SW 1271 (cell line): ENCODE measurements at places on chromosomes 2 and 18.

- DNase-seq = no peak
These were observed 2.9 kb upstream of the ITGB6 start for GRCh38 chr2:160203007-160203406.

DNA sequence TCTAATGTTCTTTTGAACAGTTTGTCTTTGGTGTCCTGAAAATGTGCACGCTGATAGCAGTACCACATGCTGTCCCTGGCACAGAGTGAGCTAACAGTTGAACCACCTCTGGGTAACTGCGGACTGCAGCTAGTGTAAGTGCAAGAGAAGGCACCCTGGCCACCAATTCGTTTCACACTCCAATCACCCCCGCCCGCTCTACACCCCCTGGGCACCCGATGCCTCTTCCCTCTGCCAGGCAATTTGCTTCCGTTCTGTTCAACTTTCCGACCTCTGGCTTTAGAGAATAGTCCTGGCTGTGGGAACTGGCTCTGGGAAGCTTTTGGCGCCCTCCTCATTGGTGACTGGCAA is 1.4 kb downstream of the DOCK10 start:
- no peak for DNase-seq

- DNase-seq = no peak
These were observed 267.6 kb upstream of the CYP26B1 start for GRCh38 chr2:72415241-72415661.

DNA sequence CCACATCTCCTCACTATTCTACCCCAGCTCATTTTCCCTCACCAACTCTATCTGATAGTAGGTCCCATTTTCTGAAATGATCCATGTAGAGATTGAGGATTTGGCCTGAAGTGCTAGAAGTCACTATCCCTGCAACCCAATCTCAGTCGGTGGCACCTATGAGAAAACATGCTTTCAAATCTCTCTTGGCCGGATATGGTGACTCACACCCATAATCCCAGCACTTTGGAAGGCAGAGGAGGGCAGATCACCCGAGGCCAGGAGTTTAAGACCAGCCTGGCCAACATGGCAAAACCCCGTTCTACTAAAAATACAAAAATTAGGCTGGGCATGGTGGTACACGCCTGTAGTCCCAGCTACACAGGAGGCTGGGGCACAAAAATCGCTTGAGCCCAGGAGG is 19.1 kb upstream of the MARCHF4 start:
- no peak for DNase-seq

- no peak for DNase-seq
These were observed 77.3 kb upstream of the CTLA4 start for GRCh38 chr2:203790134-203790852.

GRCh38 chr2:119713819-119714490 is 35.0 kb downstream of the TMEM177 start:
- DNase-seq = no peak

DNA sequence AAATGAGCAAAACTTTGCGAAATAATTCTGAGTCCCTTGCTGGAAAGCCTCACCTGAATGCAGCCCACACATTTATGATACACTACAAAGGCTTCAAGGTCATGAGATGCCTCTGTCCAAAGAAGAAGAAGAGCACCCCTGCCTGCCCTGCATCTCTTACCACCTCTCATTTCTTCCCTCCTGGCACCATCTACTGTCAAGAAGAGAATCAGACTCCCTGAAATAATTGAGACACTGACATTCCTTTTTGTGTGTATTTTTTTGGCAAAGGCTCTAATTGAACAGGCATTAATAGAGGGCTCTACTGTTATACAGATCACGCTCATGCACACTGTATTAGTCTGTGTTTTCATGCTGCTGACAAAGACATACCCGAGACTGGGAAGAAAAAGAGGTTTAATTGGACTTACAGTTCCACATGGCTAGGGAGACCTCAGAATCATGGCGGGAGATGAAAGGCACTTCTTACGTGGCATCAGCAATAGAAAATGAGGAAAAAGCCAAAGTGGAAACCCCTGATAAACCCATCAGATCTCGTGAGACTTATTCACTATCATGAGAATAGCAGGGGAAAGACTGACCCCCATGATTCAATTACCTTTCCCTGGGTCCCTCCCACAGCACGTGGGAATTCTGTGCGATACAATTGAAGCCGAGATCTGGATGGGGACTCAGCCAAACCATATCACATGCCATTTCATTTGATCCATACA is 176.3 kb downstream of the ALPK2 start:
- no peak for DNase-seq

- no peak for DNase-seq
These were observed 218.5 kb downstream of the LDLRAD4 start for GRCh38 chr18:13437034-13437433.

GRCh38 chr2:237497009-237497837 is 10.2 kb downstream of the MLPH start:
- DNase-seq = no peak

DNA sequence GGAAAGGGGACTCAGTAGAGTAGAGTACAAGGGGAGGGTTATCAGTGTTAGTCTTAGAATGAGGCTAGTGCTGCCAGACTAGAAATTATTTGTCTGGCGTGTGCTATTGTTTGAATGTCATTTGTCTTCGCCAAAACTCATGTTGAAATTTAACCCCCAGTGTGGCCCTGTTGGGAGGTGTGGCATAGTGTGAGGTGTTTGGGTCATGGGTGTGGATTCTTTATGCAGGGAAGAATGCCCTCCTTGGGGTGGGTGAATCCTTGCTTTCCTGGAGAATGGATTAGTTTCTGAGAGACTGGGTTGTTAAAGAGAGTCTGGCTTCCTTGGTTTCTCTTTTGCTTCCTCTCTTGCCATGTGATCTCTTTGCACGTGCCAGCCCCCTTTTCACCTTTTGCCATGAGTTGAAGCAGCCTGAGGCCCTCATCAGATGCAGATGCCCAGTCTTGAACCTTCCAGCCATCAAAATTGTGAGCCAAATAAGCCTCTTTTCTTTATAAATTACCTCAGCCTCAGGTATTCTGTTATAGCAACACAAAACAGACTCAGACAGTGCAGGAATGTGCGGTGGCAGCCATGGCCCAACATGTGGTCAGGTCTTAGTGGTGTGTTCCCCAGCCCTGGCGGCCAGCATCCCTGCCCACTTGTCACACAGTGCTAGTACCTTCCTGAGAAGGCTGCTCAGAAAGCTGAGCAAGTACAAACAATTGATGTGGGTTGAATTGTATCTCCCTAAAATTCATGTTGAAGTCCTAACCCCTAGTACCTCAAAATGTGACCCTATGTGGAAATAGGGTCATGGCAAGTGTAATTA is 48.4 kb upstream of the NAB1 start:
- DNase-seq = no peak

DNA sequence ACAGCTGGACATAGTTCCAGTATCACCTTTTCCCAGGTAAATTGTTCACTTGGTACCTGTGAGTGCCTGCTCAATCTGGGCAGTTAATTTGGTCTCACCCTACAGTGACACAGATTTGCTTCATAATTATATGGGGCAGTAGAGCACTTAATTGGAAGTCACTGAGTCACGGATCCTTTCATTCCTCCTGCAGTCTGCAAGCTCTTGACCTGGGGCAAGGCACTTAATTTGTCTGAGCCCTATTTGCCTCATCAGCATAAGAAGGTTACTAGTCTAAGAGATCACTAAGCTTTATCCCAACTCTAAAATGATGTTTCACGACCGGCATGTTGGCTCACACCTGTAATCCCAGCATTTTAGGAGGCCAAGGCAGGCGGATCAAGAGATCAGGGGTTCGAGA is 8.9 kb downstream of the FBXO36 start:
- DNase-seq = no peak

GRCh38 chr2:16656784-16657391 is 8.7 kb downstream of the CYRIA start:
- no peak for DNase-seq

DNA sequence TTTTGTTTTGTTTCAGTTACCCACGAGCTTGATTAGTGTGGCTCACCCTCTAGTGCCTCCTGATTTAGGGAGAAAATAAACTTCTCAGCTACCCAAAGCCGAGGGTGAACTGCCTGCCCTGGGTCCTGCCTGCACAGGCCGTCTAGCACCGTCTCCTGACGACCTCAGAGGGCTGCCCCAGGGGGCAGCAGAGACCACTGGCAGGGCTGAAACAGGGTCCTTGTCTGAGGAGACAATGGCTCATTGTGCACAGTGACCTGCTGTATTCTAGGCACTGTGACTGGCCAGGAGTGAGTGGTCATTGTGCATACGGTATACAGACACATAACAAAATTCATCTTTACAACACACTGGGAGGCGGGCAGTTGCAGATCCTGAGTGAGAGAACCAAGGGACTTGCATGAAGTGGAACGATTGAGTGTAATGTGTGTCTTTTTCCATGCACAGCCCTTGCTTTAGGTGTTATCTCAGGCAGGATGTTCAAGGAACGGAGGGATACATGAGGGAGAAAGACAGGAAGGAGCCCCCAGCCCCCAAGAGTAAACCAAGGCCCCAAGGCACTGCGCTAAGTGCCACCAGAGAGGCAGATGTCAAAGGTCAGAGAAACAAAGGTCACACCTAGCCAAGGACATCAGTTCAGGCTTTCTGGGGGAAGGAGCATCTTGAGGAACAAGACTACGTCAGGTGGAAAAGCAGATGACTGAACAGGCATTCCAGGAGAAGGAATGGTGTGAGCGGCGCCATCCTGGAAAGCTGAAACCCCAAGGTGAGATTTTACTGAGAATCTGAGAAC is 421.3 kb downstream of the LPIN1 start:
- no peak for DNase-seq

- DNase-seq = no peak
These were observed 108.1 kb downstream of the LYPD6 start for GRCh38 chr2:149438330-149438960.

GRCh38 chr2:61262699-61263098 is 100.7 kb downstream of the C2orf74 start:
- DNase-seq = no peak

DNA sequence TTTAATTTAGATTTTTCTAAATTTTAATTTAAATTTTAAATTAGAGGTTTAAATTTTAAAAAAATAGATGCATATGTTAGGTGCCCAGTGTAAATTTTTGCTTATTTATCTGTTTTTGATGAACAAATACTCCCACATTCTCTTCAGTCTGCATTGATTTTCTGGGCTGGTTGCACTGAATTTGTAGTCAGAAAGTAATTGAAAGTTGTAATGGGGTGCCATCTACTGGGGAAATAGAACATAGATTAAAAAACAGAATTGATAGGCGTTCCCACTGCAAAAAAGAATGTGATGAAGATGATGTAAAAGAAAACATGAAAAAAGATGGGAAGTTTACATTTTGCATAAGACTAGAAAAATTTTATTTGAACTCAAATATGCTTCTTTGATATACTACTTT is 51.7 kb upstream of the CCDC85A start:
- peak; percentile 63 for DNase-seq

GRCh38 chr18:22668496-22668895 is 250.8 kb upstream of the CTAGE1 start:
- DNase-seq = no peak

DNA sequence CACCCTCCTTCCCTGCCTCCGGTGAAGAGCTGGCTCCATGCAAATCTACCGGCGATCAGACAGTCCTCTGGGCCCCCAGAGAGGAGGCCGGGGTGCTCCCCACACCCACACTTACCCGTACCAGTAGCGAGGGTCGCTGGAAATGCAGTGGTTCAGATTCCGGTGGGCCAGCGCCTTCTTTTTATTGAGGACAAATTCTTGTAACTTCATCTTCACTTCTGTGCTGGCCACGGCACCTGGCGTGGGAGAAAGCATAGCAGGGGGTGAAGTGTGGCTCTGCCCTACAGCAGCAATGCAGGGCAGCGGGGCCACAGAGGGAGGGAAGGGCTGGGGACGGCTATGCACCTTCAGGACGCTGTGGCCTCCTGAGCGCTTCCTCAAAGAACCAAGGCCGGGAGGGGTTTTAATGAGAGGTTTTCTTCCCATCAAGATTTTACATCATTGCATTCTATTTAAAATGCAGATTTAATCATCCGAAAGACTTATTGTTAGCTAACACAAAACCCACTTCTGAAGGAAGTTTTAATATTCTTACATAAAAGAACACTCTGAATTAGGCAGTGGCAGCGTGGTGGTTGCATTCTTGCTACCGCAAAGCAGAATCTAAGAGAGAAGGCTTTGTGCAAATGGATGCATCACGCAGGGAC is 237.0 kb downstream of the HDAC4 start:
- DNase-seq = no peak

DNA sequence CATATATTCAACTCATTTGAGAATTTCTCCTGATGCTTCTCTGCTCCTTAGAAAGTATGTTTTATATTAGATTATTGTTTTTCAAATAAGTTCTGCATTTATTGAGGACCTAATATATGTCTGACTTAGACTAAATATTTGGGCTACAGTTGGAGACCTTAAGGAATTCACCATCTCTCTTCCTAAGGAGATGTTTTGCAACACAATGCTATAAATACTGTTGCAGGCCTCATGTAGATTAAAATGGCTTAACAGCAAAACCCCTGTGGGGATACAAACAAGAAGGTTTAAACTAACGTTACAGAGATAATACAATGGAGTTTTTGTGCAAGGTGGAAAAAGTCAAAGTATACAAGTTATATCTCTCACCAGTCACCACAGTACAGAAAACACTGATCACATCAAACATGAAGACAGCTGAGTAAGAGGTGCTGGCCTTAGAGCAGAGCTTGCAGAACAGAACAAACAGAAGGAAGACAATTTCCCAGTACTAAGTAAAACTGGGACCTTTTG is 20.1 kb upstream of the BMPR2 start:
- no peak for DNase-seq

- DNase-seq = no peak
These were observed 41.6 kb upstream of the KCNG2 start for GRCh38 chr18:79756143-79756500.

- no peak for DNase-seq
These were observed 69.9 kb upstream of the PARD3B start for GRCh38 chr2:204475399-204475798.

- no peak for DNase-seq
These were observed 292.5 kb downstream of the CNTNAP5 start for GRCh38 chr2:124317628-124318027.

- no peak for DNase-seq
These were observed 79.7 kb upstream of the TAF1B start for GRCh38 chr2:9763356-9764152.

GRCh38 chr2:108825254-108825653 is 38.7 kb downstream of the CCDC138 start:
- DNase-seq = no peak

DNA sequence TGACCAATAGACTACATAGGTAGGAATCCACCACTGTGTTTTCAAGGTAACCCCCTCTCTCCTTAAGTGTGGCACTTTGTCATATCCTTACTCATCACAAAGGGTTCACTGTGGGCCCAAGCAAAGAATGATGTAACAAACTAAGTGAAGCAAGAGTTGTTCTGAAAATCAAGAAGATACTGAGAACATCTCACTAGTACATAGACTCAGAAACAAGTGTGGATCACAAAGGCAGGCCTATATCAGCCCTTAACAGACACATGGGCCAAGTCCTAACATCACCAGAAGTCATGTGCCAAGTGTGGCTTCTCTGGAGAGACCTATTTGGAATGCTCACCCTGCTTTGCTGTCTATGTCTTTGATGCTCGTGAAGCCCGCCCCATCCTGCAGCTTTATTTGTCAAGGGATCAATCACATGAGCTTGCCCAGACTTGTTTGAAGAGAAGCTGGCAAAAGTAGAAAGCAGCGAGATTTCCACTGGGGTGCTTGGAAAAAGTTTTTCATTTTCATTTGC is 131.2 kb upstream of the TTC39C start:
- DNase-seq = no peak

- no peak for DNase-seq
These were observed 25.4 kb downstream of the VPS54 start for GRCh38 chr2:63993871-63994270.
